HCEC 1CT (cell line): ENCODE measurements at places on chromosomes 2 and 18.

GRCh38 chr18:54806526-54806925 lies 21.8 kb upstream of the RAB27B start:
- DNase-seq = peak; percentile 79

- DNase-seq = no peak
Observed at GRCh38 chr18:49934457-49934856, 121.1 kb upstream of the ACAA2 start.

DNA sequence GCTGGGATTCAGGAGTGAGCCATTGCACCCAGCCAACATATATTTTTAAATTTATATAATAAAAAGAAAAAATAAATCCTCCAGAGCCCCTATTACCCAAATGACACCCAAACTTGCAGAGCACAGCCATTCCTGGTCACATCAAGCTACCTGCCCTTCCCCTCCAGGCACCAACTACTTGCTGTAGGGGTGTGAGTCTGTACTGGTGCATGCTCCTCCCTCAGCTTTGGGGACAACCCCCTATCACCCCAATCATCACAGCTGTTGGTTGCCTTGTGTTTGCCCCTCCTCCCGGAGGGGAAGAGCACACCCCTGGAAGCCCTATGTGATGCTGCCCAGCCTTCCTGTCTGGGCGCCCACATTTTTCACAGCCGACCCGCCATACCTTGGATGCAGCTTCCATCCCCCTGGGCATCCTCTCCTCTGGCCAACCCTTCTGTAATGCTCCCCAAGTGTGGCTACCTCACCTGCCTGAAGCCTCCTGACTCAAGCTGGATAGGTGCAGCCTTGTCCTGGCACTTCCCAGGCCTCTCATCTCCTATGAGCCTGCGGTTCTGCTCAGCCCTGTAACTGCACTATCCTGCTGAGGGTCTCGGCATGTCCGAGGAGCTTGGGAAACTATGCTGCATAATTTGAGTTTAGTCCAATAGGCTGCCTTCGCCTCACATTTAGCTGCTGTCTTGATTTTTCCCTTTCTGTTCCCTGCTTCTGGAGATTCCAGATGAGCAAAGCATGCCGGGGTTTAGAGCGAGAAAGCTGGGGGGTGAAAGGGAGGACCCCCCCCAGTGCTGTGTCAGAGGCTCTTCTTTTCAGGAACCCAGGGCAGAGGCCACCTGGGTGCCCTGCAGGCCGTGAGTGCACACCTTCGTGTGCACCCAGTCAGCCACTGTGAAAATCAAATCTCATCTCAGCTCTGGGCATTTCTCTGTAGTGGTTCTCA lies 27.2 kb downstream of the CHST10 start:
- DNase-seq = no peak

GRCh38 chr2:73987948-73988700 lies 3.4 kb downstream of the TET3 start:
- no peak for DNase-seq
